ENCODE measurements at places on chromosomes 3 and 15.

- DNase-seq, result no peak
Observed at GRCh38 chr3:188326111-188326510, 172.2 kb downstream of the LPP start.

DNA sequence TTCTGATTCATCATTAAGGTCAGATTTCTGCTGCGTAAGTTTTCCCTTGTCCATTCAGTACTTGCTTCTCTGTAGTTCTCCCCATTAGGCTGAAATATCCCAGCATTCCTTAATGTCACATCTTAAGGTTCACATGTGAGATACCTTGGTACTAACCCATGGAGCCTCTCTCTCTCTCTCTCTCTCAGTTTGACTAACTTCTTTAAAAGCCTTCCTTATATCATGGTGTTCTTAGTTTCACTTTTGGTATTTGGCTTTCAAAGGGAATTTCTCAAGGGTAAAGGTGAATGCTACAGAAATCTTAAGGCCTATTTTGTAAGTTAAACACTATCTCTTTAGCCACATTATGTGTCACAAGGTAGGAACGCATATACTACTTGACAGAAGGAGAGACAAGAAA, 427.3 kb upstream of the ZNF717 start:
- no peak for DNase-seq

GRCh38 chr3:150773616-150774192, 10.7 kb upstream of the SIAH2 start:
- DNase-seq, result no peak

- no peak for DNase-seq
Observed at GRCh38 chr15:78951841-78952238, 7.0 kb upstream of the CTSH start.

GRCh38 chr3:25056803-25057351, 371.2 kb upstream of the RARB start:
- no peak for DNase-seq

GRCh38 chr15:28891588-28891987, 5.8 kb downstream of the APBA2 start:
- DNase-seq, result no peak

- DNase-seq, result no peak
Observed at GRCh38 chr15:29035336-29036285, 149.8 kb downstream of the APBA2 start.

DNA sequence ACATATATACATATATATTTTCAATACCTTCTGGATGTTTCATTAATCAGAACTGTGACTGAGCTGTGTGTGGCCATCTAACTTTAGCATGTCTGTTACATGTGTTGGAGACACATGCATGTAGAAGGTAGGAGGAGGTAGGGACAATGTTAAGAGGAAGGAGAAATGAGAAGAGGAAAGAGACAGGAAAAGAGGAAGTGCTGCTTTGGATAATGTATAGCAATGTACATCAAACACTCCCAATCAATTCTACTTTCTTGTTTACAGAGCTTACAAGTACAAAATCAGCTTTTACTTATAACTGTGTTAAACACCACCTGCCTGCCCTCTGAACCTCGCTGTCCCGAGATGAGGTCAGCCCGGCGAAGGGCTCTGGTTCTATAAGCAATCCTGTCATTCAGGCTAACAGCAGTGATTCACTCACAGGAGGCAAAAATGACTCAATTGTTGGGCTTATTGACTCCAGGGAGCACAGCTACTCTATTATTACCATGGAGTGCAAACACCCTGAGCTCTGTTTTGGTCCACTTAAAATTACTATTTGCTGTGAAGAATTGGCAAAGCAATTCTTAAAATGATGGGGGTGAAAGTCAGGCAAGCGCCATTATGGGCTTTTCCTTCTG, 188.9 kb downstream of the MEIS2 start:
- no peak for DNase-seq

GRCh38 chr15:75928680-75929608, 25.3 kb downstream of the FBXO22 start:
- DNase-seq, result no peak

GRCh38 chr15:51290720-51291119, 47.7 kb downstream of the CYP19A1 start:
- DNase-seq, result no peak

GRCh38 chr15:27179789-27180188, 208.8 kb downstream of the GABRG3 start:
- DNase-seq, result no peak

DNA sequence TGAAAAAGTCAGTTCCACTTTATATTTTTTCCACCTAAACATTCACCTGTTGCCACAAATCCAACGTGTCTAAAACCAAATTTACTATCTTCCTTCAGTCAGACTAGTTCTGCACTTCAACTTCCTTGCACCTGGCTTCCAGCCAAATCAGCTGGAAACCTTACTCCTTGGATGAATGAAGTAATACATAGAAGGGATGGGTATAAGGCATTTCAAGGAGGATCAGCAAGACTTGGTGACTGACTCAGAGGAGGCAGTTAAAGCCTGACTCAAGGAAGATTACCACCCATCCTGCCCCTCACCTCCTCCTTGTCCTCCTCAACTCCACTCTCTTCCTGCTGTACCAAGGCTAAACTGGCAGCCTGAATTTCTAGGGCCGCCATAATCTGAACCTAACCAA, 37.1 kb downstream of the QTRT2 start:
- no peak for DNase-seq

DNA sequence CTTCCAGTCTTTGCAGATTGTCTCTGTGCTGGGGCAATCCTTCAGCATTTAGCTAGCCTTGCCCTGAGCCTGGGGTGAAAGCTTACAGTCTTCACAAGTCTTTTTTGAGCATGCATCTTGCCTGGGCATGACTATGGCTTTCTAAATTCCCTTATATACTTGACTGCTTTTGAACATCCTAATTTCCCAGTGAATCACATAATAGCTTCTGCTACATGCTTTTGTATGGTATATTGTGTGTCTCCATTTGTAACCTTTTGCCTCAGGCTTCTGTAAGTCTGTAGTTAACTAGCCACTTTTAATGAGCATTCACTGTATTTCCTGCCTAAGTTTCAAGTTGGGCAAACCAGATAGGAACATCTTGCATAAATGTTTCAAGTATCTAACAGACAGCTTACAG, 76.8 kb downstream of the CHCHD4 start:
- no peak for DNase-seq

GRCh38 chr3:78799681-78800080, 968.1 kb downstream of the ROBO1 start:
- DNase-seq, result no peak

- DNase-seq, result peak; percentile 69
Observed at GRCh38 chr3:46368569-46368968, 2.2 kb upstream of the CCR5 start.

DNA sequence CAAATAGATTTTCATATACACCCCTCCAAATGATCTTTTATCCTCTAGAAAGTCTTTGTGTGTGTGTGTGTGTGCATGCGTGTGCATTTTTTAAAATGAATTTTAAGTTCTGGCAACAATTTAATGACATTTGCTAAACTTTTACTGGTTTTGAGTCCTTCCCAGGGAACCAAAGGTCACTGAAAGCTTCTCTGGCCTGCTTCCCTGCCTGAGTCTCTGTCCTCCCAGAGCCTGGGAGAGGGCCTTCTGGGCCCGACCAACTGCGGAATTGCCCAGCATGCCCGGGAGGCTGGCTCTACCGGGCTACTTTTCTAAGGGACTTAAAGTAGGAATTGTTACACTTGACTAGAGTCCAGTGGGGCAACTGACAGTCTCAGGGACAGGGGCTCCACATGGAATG, 7.4 kb upstream of the RBPMS2 start:
- DNase-seq, result no peak

- DNase-seq, result no peak
Observed at GRCh38 chr15:63218100-63218808, 28.8 kb downstream of the RAB8B start.

DNA sequence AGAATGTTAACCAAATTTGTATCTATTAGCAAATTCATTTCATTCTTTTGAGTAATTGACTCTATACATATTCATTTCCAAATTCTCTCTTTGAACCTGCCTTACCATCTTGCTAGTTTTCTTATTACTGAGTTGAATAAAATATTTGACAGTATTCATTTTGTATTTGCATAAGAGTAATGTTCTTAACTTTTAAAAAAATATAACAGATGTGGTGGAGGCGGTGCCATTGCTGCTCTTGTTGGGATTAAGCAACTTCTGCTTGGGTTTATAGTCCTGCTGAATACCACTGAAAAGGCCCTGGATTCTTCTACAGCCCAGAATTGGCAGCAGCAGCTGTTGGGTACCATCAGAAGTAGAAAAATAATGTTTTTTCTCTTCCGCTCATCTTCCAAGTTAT, 148.9 kb upstream of the PEX5L start:
- DNase-seq, result no peak

- DNase-seq, result no peak
Observed at GRCh38 chr15:61556037-61556648, 327.0 kb upstream of the RORA start.

- DNase-seq, result no peak
Observed at GRCh38 chr3:25648925-25649830, 15.5 kb downstream of the TOP2B start.

- DNase-seq, result no peak
Observed at GRCh38 chr3:31840252-31840651, 140.8 kb downstream of the OSBPL10 start.

DNA sequence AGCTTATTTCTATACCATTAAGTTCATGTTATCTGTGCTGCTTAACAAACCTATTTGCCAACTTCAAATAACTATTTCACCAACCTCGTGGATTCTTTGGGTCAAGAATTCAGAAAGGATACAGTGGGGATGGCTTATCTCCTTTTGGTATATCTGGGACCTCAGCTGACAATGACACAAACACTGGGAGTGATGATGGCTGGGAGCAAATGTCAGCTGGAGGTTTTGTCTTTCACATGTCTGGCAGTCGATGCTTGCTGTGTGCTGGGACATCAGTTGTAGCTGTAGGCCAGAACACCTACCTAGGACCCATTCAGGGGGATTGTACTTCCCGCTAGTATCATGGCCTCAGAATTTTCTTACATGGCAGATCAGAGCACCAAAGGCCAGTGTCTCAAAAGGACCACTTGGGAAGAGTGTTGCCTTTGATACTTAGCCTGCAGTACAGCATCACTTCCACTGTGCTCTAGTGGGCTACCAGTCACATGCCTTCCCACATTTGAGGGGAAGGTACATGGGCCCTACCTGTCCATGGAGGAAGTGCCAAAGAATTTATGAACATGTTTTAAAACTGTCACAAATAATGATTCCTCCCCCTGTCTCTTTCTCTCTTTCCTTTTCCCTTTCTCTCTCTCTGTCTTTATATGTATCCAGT, 23.7 kb upstream of the FAM98B start:
- no peak for DNase-seq

GRCh38 chr3:14531856-14532395, 8.2 kb downstream of the GRIP2 start:
- DNase-seq, result no peak

DNA sequence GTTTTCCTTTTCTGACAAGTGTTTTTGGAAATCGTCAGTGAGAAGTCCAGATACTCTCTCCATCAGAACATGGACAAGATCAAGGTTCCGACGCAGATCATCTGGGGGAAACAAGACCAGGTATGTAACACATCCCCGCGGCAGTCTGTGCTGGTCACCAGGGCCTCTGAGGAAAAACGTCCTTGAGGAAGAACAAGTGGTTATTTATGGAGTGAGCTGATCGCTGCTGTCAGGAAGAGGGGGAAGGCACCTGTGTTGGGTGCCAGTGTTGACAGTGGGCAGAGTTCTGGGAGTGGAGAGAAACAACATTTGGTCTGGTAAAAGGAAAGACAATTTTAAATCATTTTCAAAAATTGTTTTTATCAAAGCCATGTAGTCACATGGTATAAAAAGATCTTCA, 20.7 kb upstream of the RPP14 start:
- no peak for DNase-seq

- no peak for DNase-seq
Observed at GRCh38 chr3:50503504-50504342, at the start of gene CACNA2D2. Gene CACNA2D2 (minus strand): TSS chr3:50503634. CDS start chr3:50503423, 211 bp downstream.

- no peak for DNase-seq
Observed at GRCh38 chr3:66997560-66998112, 471 bp upstream of the KBTBD8 start.

DNA sequence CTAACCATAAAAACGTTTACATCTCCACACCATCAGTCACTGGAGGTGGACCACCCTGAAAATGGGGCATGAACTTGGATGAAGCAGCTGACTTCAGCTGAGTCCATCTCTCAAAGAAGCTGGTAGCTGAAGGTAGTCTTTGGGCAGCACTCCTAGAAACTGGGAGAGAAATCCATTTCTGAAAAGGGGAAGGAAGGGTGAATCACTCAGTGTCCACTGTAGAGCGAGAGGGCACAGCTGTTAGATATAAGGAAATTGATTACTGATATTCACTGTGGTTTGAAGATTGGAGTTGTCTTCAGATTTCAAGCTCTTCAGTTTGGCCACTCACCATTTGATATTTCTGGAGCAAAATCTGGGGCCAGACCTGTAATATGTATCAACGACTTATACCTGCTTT, 499.0 kb upstream of the UBE2E2 start:
- DNase-seq, result no peak

GRCh38 chr3:64909757-64910467, 222.1 kb upstream of the ADAMTS9 start:
- DNase-seq, result no peak

DNA sequence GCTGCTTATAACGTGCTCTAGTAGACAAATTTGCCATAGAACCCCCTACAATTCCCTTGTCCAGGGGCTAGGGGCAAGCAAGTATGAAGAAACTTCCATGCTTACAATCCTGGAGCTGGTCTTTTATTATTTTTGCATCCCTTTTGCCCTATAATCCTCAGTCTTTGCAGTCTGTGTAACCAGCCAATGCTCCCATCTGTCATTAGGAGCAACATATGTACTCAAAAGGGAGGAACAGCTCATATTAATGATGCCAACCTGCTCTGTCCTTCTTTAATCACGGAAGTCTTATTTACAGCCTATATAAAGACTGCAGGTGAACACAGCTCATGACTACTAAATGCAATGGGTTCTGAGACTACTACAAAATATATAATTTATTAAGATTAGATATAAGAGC, 263.3 kb downstream of the ZIC1 start:
- DNase-seq, result no peak

GRCh38 chr3:90092994-90093393, 985.6 kb downstream of the EPHA3 start:
- DNase-seq, result no peak

GRCh38 chr3:179921500-179921899, 115.2 kb downstream of the PEX5L start:
- DNase-seq, result no peak

- DNase-seq, result no peak
Observed at GRCh38 chr3:23444386-23444785, 241.3 kb downstream of the UBE2E2 start.

GRCh38 chr3:135238871-135239614, 444.0 kb downstream of the EPHB1 start:
- no peak for DNase-seq

GRCh38 chr3:8953313-8953712, 10.0 kb downstream of the RAD18 start:
- no peak for DNase-seq

DNA sequence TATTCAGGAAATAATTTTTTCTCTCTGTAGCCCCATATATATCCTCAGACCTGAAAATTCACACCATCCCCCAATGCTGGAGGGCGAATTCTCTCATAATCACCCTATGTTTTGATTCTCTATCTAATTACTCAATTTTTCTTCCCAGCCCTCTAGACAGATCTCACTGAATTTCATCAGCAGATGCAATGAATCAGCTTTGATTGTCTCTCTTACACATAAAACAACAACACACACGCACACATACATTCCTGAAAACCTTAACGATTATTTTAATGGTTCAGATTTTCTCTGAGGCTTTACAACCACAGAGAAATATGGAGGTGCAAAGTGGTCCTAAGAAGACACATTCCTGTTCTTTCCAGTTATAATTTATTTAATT, 11.1 kb downstream of the RBMS3 start:
- DNase-seq, result no peak

Data from SIG-M5 (cell line).